ENCODE measurements at places on chromosomes 2 and 18.

DNA sequence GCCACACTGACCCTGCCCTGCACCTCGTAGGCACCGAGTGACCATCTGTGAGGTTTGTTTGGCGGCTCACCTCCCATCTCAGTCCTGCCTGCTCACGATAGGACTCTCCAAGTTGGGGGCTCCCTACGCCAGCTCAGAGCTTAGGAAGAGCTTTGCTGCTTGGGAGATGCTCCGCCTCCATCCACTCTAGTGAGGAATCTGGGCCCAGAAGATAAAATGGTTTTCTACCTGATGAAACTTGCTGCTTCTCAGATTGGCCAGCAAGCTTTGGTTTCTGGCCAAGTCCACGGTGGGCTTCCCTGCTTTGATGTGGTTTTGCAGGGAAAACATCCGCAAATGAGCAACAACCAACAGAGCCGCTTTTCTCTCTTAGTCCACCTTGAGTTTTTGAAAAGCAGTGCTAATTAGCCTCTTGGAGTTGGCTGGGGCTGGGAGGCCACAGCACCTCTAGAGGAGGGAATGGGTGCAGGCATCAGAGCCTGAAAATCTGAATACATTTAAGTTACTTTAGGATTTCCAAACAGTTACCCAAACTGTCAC lies 42.2 kb downstream of the THNSL2 start:
- no peak for DNase-seq

- no peak for DNase-seq
Observed at GRCh38 chr2:170092436-170093060, 85.4 kb upstream of the MYO3B start.

DNA sequence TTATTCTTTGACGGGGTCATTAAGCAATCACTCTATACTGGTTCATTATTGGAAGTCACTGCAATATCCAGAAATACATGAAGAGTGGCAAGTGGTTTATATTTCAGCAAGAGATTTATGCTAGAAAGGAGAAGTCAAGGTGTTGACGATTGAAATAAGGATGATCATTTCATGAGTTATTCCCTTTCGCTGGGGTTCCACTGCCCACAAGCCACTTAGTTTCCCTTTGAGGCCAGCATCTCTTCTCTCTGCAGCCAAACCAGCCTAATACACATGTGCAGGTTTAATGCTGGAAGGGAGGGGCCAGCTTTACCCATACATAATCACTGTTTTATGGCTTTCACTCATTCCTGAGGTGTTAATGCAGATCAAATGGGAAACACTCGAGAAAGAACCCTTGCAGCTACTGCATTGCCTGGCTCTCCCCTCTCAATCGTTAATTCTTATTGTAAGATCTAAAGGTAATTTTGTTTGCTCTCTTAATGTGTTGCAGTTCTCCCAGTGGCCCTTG lies 108.4 kb downstream of the MEIS1 start:
- DNase-seq: no peak

DNA sequence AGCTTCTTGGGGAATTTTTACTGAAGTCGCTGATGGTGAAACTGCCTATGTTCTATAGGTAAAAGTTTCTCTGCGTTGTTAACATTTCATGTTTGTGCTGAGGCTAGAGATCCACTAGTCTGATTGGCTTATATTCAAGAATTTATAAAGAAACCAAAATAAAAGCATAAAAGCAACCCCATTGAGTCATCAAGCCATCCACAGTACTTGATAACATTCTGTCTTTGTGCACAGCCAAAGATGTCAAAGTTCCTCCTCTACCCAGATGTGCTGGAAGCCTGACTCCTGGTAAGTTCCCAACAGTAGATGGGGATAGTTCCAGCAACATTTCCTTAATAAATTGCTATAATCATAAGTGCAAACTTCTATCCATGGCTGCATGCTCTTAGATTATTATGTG lies 107.8 kb downstream of the TANC1 start:
- DNase-seq: no peak

GRCh38 chr2:128754246-128754724 lies 435.6 kb upstream of the HS6ST1 start:
- no peak for DNase-seq

DNA sequence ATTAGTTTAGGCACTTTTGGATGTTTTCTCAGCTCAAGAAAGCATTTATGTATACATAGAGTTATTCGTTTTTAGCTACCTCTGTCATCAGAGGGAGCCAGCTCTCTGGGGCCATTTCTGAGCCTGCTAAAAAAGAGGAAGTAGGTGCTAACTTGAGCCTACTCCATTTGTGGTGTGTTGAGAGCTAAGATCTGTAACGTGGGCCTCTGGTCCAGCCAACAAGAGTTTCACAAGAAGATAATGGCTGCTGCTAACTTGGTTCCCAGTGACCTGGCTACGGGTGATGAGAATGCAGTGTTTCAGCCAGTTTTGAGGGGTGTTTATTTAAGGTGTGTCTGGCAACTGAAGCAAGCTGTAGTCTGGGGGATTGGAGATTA lies 182.5 kb downstream of the PRKCE start:
- no peak for DNase-seq

DNA sequence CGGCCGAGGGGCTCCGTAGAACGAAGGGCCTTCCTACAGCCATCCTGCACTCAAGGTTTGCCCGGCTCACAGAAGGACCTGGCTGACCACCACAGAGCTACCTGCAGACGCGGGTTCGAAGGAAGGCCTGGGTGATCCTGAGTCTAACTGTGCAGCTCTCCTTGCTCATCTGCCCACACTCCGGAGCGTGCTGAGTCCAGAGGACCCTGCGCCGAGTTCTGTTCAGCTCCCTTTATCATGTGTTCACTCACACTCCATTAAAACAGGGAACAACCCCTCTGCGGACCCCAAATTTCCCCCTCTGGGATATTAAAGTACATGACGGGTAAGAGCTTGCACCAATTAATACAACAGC lies 138.3 kb downstream of the PXDN start:
- no peak for DNase-seq

GRCh38 chr2:113124181-113124961 lies 3.0 kb upstream of the IL1RN start:
- no peak for DNase-seq

DNA sequence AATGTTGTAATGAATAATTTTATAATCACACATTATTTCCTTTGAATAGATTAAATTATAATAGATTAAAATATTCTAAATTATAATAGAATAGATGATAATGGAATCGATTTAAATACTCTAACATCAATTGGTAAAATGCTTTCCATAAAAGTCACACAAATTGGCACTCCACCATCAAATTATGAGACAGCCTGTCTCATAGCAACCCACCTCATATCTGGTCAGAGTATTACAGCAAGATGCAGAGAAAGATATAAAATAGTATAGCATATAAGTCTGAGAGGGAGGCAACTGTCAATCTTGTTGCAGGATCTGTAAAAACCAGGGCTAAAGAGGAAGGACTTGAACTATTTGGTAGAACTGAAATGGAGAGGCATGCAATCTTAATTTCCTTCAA lies 98.4 kb upstream of the NCKAP5 start:
- no peak for DNase-seq

DNA sequence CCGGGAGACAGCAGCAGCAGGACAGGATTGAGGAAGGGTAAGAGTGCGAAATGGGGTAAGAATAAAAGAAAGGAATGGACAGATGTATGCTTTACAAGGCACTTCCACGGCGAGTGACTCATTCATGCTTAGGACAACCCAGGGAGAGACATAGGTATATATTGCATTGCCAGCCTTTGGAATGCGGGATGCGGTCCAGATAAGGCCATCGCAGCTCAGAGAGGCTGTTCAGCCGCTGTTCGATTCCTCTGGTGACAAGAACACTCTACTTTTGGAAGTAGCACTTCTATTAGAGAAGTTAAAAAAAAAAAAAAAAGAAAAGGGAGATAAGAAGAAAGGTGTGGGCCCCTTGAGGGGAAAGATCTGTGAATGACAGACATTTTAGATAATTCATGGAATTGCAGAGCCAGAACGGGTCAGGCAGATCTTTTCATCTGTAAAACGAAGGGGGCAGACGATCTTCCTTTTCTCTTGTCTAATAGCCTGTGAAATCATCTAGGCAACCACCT lies 819 bp upstream of the NCOA1 start:
- DNase-seq: peak; percentile 62

- DNase-seq: no peak
Observed at GRCh38 chr2:167595839-167596471, 651.4 kb downstream of the STK39 start.

- DNase-seq: no peak
Observed at GRCh38 chr2:189072036-189072435, 97.9 kb downstream of the COL3A1 start.

GRCh38 chr2:237898057-237898414 lies 38.6 kb downstream of the RAMP1 start:
- no peak for DNase-seq

DNA sequence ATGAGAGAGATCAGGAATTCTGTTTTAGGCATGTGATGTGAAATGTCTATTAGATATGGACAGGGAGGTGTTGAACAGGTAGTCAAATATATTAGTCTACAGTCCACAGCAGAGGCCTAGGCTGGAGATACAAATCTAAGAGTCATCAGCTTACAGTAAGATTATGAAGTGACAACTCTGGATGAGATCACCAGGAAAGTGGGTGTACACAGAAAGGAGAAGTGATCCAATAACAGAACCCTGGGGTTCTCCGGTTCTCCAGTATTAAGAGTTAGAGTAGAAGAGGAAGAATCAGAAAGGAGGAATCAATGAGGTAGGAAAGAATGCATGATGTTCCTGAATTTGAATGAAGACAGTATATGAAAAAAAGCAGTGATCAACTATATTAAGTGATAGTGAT lies 362.3 kb downstream of the FIGN start:
- no peak for DNase-seq
